HFF-Myc (cell line): ENCODE measurements at places on chromosomes 12 and 14.
A peak's percentile ranks its signal among the peaks of the same experiment; 100 is the strongest.

GRCh38 chr14:79278286-79278797 lies 933.0 kb downstream of the DIO2 start:
- no peak for DNase-seq

- no peak for DNase-seq
These were observed 29.2 kb upstream of the FOS start for GRCh38 chr14:75249251-75249957.

DNA sequence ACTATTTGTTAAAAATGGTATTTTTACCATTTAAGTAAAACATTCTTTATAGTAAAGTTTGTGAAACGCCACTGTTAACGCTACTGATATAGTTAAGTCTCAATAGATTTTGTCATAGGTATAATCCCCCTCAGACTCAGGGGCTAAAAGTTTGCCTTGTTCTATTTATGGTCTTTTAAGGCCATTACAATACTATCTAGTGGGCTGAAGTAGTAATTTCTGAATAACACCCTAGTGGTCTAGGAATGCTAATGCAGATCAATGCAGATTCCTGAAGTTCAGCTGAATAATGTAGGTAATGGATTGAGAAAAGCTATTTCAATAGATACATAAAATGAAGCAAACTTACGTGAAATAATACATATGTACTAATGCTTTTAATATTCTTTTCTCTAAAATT lies 989.3 kb upstream of the NOVA1 start:
- DNase-seq = no peak

GRCh38 chr12:93234641-93235040 lies 143.1 kb upstream of the NUDT4 start:
- no peak for DNase-seq

GRCh38 chr14:55398679-55399078 lies 13.0 kb downstream of the ATG14 start:
- peak; percentile 98 for DNase-seq

DNA sequence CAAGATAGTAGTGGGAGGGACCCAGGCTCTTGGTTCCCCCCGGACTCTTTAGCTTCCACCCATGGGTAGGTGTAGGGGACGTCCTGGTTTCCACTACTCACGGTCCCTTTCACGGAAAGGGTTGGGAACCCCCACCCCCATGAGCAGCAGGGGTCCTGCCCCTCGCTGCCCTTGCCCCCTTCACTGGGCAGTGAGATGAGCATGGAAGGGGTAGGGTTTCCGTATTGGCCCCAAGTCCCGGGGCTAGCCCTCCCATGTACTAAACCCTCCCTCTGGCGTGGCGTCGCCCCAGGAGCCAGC lies 12.7 kb downstream of the AGAP2 start:
- no peak for DNase-seq

- no peak for DNase-seq
These were observed 361.1 kb upstream of the DDHD1 start for GRCh38 chr14:53514197-53514596.

DNA sequence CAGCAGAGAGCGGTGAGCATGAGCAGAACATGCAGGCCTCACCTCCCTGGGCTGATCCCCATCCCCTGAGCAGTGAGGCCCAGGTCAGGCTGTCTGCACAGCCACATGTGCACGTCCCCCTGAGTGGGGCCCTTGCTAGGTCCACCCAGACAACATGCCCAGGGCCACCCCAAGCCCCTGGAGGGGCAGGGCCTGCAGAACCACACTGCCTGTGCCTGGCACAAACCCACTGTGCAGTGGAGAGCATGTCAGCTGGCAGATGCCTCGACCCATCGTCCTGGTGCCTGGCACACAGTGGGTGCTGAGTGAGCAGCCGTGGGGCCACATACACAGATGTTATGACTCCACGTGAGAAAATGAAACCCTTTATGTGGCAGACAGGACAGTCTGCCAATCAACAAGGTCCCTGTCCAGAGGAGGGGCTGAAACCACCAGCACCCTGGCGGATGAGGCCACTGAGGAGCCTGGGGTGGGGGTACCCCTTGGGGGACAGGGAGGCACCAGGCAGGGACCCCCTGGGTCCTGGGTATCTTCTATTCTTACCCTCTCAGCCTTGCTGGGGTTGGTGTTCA lies 8.3 kb downstream of the ANHX start:
- no peak for DNase-seq

- DNase-seq = no peak
These were observed 486 bp upstream of the AKT1 start for GRCh38 chr14:104795781-104796686.

GRCh38 chr14:22202313-22202712 lies 386.7 kb downstream of the DAD1 start:
- DNase-seq = no peak

DNA sequence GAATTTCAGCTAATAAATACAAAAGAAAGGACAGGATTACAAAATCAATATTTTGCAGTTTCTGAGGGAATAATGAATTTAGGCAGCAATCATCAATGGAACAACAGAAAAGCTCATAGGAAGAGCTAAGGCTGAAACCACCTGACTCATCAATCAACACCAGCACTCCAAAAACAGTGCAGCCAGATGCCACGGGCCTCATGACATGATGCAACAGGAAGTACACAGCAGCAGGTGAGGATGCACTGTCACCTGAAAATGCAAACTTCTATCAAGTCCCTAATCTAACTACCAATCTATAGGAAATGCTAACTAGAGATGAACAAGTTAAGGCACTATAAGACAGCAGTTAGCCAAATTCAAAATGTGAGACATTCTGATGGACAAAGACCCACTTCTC lies 21.7 kb downstream of the GNS start:
- DNase-seq = no peak

- no peak for DNase-seq
These were observed 549.2 kb downstream of the GALC start for GRCh38 chr14:87443787-87444186.

- DNase-seq = no peak
These were observed 55.5 kb downstream of the MYRFL start for GRCh38 chr12:69880571-69880970.

GRCh38 chr14:105855893-105856675 lies 329.7 kb downstream of the TMEM121 start:
- no peak for DNase-seq

GRCh38 chr12:51977320-51977753 lies 25.8 kb downstream of the ACVR1B start:
- DNase-seq = no peak

DNA sequence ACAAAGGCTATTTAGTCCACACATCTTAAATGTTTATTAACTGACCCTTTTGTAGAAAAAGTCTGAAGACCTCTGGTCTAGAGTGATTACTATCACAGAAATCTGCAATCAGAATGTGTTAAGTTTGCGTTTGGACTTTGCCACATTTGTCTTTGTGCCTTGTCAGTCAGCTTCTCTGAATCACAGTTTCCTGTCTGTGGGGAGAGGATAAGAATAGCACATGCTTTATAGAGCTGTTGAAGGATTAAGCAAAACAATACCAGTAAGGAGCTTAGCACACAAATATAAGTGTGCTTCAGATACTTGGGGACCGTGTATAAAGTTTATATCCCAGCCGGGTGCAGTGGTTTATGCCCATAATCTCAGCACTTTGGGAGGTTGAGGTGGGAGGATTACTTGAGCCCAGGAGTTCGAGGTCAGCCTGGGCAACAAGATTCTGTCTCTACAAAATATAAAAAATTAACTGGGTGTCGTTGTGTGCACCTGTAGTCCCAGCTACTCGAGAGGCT lies 63.0 kb upstream of the BTG1 start:
- no peak for DNase-seq

GRCh38 chr12:132294121-132295034 lies 35.0 kb downstream of the GALNT9 start:
- no peak for DNase-seq

DNA sequence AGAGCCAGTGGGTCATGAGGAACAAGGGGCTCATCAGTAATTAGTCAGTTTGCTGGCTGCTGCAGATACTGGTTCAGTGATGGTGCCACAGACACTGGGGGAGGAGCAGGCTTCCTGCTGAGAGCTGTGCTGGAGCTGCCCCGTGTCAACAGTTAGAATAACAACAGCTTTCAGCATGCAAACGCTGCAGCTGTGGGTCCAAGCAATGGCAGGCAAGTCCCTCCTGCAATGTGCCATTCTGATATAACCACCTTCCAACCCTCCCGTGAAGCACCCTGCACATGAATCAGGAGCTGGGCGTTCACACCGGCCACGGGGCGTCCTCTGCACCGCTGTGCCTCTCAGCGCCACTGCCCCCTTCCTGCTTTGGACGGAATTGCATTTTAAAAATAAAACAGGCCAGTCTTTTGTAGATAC lies 258.4 kb upstream of the SFSWAP start:
- no peak for DNase-seq

GRCh38 chr12:10293151-10293550 lies 14.5 kb upstream of the KLRD1 start:
- no peak for DNase-seq

- DNase-seq = peak; percentile 21
These were observed 8.0 kb upstream of the ASB8 start for GRCh38 chr12:48165089-48165981.

DNA sequence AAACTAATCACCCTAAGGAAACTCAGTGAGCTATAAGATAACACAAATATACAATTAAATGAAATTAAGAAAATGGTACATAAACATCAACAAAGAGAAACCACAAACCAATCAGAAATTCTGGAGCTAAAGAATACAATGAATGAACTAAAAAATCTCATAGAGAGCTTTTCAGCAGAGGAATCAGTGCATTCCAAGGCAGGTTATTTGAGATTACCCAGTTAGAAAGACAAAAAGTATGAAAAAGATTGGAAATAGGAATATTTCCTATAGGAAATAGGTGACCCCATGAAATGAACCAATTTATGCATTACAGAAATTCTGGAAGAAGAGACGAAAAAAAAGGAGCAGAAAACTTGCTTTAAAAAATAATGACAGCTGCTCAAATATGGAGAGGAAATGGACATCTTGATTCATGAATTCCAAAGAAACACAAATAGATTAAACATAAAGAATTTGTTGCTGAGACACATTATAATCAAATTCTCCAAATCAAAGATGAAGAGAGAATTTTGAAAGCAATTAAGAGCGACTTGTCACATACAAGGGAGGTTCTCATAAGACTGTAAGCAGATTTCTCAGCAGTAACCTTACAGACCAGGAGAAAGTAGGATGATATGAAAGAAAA lies 90.7 kb downstream of the RERGL start:
- no peak for DNase-seq

GRCh38 chr14:102811254-102811963 lies 34.2 kb downstream of the TRAF3 start:
- no peak for DNase-seq

- DNase-seq = no peak
These were observed 12.8 kb upstream of the PPFIBP1 start for GRCh38 chr12:27511031-27511722.

DNA sequence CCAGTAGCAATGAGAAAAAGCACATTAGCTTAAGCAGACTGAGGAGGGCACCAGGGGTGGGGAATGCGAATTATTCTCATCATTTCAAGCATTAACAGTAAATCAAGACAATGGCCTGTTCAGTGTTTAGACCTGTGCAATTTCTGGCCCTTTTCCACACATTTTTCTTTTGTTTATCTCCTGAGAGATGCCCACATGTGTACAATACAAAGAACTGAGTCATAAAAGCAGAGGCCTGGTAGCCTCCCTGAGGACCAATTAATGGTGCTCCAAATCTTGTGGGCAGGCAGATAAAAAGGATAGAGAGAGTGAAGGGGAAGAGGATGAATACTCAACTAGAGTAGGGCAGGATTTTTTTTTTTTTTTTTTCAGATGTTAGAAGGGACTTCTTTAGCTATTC lies 480.8 kb downstream of the RERGL start:
- no peak for DNase-seq

DNA sequence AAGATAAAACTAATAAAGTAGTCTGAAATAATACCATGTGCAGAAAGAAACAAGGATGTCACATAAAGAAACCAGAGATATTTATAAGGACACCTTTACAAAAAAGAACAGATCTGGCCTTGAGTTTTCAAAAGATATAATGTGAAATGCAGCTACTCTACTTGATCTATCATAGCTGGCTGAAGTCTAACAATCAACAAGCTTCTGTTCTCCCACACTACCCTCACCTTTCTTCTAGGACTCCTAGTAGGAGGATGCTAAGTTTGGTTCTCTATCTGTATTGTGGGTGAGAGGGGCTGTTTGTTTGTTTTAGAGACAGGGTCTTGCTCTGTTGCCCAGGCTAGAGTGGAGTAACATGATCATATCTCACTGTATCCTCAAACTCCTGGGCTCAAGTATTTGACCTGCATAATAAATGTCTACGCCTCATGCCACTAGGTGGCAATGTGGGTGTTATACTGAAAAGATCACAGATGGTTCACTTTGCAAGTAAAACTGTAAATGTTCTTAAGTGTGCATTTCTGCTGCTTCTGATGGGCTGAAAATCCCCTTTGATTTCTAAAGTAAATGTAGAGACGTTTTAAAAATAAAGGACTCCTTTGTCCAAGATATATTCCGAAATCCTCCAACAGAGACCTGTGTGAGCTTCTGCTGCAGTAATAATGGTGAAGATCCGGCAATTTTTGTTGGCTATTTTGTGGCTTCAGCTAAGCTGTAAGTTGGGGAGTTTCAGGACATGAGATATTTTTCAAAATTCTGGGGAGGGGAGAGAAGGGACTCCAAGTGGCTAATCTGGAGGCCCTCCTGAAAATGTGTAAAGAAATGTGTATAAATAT lies 269.3 kb downstream of the DAD1 start:
- peak; percentile 15 for DNase-seq

DNA sequence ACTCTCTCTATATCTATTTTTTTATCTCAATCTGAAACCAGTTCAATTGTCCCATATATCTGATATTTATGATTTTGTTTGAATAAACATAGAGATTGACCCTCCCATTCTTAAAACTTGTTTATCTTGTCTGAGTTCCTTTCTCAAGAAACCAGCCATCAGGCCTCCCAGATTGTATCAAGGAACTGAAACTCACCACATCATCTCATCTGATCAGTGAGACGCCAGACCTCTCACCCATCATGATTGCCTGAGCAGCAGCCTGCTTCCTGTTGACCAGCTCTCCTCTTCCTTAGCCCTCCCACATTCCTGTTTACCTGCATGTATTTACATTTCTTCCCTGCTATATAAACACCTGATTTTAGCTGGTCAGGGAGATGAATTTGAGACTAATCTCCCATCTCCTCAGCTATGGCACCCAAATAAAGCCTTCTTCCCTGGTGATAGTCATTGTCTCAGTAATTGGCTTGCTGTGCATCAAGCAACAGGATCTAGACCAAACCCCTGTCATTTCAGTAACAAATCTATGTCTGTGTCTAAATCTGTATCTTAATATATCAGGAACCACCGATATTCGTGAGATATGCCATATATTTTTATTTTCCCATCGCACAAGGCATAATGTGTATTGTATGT lies 323.6 kb downstream of the TMTC2 start:
- no peak for DNase-seq
